Frontal cortex (tissue), 4 donors: ENCODE measurements at places on chromosomes 7 and 10. TPM values are rescaled to one million over a fixed set of nuclear protein-coding genes. Genes with fewer than 3 reads are reported as not detected.

Gene FOXI2
- not detected for total RNA-seq

DNA sequence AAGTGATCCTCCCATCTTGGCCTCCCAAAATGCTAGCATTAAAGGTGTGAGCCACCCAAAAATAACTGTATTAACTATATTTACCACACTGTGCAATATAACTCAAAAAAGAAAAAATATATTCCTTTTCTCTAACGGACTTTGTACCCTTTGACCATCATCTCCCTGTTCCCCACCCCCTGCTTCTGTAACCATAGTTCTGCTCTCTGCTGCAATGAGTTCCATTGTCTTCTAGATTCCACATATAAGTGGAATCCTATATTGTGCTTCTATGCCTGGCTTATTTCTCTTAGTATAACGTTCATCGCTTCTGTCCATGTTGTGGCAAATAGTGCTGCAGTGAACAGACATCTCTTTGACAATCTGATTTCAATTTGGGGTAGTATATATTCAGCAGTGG lies 4.2 kb downstream of the TMEM248 start:
- no peak for DNase-seq

DNA sequence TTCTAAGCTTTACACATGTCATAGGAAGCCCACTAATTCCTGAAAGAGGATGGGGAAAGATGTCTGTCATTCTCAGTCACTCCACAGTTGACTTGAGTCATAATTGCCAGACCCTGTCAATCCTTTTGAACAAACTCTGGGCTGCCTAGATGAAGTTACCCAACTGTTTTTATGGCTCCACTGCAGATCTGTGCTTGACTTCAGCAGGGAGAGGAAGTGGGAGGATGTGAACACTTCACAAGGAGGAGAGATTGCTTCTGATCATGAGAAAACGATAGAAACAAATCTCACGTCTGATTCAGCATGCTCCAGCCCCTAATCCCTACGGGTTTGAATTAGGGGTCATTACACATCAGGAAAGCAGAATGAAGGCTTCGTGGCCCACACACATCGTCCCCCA lies 596.6 kb upstream of the CELF2 start:
- no peak for DNase-seq

DNA sequence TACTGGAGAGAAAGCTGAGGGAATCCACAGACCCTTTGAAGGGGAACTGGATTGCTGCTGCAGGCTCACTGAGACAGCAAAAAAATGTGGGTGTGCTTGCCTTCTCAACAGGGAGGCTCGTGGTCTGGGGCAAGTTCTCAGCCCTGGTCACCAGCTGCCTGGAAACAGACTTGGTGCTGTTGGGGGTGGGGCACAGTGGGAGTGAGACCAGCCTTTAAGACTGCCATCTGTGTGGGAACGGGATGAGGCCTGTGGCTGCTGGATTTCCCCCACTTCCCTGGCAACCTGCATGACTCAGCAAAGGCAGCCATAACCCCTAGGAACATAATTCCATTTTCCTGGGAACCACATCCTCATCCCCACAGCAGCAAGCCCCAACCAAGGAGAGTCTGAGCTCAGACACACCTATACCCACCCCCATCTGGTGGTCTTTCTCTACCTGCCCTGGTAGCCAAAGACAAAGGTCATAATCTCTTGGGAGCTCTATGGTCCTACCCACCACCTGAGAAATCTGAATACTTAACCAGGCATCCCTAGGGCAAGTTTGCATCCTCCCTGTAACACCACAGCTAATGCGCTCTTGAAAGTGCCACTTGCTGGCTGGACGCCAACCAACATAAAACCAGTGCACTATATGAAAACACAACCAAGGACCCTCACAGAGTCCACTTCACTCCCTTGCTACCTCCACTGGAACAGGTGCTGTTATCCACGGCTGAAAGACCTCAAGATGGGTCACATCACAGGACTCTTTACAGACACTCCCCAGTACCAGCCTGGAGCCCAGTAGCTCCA lies 45.0 kb upstream of the TFEC start:
- DNase-seq: no peak

GRCh38 chr10:3791974-3792633 lies 7.1 kb upstream of the KLF6 start:
- no peak for DNase-seq
